ENCODE measurements at places on chromosomes 2 and 18. TPM values are rescaled to one million over a fixed set of nuclear protein-coding genes. Genes with fewer than 3 reads are reported as not detected.

ANKRD53 gene
- 0.94 TPM for total RNA-seq

FARSB gene
- 10.8 TPM for total RNA-seq

CCDC88A gene
- 19.1 TPM for total RNA-seq

- no peak for DNase-seq
Measured at GRCh38 chr18:28147674-28148171, 29.2 kb downstream of the CDH2 start.

GRCh38 chr2:239153806-239154591 lies 246.8 kb downstream of the HDAC4 start:
- DNase-seq = no peak

GRCh38 chr2:101658387-101658786 lies 39.1 kb upstream of the MAP4K4 start:
- DNase-seq = no peak

DNA sequence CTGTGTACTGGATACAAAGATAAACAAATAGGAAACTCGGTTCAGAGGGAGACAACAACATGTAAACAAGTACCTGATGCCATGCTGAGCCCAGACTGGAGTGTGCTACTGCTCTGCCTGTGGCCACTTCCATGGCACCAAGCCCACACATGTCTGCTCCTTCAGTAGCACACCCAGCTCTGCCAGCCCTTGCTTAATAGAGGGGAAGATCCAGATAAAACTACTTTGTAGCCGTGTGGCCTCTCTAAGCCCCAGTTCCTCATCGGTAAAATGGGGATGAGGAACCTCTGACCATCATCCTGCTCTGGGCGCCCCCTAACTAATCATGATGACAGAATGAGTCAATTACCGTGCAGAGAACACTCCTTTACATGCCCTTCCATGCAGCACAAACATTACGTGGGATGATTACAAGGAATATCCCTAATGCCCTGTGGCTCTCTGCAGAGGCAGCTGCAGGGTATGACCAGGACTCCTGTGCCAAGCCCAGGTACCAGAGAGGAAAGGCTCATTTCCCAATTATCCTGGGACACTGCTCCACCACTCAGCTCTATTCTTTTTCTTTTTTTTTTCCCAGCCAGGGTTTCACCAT lies 34.9 kb downstream of the DNMT3A start:
- DNase-seq = no peak

DNA sequence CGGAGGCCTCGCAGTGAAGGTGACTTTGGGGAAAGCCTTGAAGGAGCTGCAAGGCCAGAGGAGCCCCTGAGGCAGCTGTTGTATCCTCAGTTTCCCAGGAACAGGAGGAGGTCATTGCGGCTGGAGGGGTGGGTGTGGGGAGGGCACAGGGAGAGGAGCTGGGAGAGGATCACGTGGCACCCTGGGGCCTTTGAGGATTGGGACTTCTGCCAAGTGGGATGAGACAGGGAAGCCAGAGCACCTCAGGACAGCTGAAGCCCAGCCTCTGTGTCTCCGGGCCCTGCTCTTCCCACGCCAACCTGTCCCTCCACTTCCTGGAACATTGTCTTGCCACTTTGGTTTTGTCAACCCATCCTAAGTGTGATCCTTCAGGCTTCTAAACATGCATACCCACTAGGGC lies 19.4 kb upstream of the RRM2 start:
- DNase-seq = no peak

DNA sequence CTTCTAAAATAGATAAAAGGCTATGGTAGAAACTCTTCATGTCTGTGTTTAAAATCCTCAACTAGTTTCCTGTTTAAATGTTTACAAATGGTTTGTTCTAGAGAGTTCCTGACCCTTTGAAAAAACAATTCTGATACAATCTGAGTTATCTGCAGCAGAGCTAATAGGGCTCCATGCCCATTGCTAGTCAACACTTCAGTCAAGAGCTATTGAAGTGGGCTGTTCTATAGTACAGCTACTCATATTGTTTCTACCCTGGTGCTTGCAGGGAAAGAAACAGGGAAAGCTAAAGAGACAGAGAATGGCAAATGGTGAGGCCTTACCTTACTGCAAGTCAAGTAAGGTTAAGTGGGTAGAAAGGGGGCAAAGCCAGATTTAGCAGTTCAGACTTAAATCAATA lies 112.3 kb upstream of the CAVIN2 start:
- no peak for DNase-seq

Measured in CD4-positive, CD25-positive, alpha-beta regulatory T cell (primary cell).